Activated naive CD8-positive, alpha-beta T cell treated with anti-CD3 and anti-CD28 coated beads for 36 hours (primary cell): ENCODE measurements at places on chromosomes 6 and 20.

- no peak for DNase-seq
These were observed 3.0 kb upstream of the NCOA7 start for GRCh38 chr6:125787791-125788190.

DNA sequence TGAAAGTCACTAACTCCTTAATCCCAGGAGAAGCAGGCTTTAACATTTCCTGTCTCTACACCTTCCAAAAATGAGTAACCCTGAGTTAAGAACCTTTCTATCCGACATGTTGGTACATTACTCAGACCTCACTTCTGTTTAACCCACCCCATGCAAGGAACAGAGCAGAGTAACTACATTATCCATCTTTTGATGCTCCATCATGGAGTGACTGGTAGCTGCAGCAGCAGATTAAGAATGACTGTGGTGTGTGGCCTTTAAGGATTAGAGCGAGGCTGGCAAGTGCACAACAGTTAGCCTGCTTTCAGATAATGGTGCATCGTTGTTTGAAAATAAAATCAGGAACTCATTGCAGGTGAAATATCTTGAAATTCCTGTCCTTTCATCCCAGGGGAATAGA is 2.0 kb downstream of the TRAF3IP2 start:
- no peak for DNase-seq

DNA sequence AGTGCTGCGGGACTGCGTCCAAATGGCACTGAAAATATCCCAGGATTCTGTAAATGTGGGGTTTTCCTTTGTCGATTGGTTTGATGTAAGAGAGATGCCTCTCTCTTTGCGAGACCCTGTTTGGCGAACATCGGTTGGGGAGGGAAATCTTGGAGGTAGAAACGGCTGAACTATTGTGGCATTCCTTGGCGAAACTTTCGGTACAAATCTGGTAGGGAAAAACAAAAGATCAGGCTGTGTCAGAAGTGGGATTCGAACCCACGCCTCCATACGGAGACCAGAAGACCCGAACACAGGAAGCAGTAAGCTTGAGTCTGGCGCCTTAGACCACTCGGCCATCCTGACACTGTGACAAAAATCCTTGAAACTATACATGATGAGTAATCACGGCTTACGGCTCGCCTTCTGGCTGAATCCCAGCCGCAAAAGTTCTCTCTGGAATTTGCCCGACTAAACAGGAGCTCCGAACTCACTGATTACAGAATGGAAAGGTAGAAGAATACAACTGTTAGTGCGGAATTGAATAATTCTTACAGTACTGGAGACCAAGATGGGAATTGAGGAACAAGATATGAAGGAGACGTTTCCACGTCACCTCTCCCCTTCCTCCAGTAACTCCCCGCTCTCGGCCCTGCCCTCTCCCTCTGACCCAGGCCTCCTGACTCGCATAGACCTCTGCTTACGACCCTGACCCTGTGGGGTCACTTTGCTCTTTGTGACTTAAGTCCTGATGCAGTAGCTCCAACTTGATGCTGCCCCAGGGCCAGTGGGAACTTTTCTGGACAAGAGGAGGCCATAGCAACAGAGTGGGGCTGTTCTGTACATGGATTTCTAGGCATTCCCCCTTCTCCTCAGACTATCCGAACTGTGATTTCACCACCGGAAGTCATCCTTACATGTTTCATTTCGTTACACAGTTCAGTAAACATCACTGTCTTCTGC is 132.8 kb upstream of the ZNF184 start:
- peak; percentile 42 for DNase-seq

GRCh38 chr20:35632539-35633115 is 17.0 kb downstream of the SPAG4 start:
- DNase-seq: no peak

DNA sequence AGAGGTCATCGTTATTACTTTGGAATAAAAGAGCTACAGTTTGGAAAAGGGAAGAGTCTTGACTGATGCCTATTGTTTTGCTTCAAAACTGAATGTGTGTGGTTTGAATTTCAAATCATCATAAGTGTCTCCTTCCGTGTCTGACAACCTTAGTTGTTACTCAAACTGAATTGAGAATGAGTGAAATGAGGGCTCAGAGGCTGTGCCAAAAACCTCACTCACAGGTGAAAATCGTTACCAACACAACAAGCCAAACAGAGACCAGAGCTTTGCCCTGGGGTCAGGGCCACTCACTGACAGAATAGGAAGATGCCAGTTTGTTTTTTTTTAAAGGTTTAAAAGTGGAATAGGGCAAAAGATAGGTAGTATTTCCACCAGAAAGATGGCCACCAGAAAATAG is 15.2 kb upstream of the SIRT5 start:
- no peak for DNase-seq

- no peak for DNase-seq
These were observed 355.0 kb upstream of the MAP3K7 start for GRCh38 chr6:90941885-90942284.

DNA sequence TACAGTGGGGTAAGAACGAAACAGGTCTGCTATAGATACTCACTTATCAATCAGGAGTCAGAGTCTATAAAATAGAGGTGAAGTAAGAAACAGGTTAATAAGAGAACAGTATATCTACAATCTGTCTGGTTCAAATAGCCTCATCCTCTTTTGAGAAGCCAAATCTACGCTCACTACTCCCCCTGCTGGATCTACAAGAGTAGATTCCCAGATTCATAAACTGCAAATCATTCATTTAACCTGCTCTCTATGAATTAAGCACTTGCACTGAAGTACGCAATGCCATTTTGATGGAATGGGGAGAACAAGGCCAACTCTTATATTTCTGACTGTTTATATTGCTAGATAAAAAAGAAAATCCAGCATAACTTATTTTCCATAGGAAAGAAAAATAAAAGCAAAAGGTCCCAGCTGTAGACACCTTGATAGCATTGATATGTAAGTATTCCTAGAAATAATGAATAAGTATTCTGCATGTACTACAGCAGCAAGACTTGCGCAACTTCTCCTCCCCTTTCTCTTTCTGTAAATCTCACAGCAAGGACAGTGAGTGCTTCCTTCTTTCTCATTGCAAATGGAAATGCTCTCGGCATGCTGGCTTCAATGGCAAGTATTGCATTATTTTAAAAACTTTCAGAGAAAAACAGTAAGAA is 92.3 kb downstream of the RFX6 start:
- DNase-seq: no peak

DNA sequence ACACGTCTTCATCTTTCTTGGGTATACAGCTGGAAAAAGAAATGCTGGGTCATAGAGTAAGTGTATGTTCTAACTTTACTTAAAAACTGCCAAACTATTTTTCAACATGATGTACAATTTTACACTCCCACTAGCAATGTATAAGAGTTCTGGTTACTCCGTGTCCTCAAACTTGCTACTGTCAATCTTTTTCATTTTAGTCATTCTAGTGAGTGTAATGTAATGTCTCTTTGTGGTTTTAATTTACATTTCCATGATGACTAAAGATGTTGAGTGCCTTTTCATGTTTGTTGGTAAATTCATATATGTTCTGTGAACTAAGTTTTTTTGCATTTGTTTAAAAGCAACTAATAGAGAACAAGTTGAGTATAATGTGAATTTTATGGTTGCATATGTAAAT is 43.9 kb downstream of the ATG5 start:
- DNase-seq: no peak

DNA sequence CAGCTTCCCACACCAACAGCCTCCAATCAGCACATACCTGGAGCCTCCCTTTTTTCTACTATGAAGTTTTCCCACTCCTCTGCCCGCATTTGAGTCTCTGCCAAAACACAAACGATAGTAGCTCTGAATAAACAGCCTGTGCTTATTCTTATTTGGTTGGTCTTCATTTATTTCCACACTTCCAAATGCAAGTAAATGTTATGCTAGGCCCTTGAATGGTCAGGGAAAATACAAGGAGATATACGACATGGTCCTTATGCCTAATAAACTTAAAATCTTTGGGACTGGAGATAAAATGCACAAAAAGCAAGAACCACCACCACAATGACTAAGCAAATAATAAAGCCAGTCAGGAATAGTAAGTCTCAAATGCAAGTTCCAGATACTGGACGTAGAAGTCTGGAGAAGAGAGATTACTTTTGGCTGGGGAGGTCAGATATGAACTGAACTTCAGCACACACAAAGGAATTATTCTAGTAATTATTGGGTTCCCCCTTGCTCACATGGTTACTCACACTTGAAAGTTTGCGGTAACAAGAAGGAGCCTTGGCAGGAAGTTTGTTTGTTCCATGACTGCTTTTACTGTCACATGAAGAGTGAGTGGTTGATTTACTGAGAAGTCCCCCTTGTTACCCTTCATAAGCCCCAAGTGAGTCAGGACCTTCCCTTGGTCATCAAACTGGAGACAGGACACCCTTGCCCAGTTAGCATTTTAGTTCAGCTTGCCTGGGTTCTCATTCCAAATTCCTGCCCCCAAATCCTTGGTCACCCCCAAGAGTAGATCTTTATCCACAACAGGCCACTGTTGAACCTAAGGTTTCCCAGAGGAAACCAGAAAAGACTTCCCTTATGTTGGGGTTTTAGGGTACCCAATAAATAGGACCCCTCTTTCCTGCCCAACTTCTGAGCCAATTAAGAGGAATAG is 511.2 kb upstream of the JARID2 start:
- peak; percentile 47 for DNase-seq

GRCh38 chr20:23224806-23225205 is 125.8 kb upstream of the NXT1 start:
- no peak for DNase-seq

- DNase-seq: peak; percentile 22
These were observed 129.2 kb downstream of the PDSS2 start for GRCh38 chr6:107330168-107330567.

DNA sequence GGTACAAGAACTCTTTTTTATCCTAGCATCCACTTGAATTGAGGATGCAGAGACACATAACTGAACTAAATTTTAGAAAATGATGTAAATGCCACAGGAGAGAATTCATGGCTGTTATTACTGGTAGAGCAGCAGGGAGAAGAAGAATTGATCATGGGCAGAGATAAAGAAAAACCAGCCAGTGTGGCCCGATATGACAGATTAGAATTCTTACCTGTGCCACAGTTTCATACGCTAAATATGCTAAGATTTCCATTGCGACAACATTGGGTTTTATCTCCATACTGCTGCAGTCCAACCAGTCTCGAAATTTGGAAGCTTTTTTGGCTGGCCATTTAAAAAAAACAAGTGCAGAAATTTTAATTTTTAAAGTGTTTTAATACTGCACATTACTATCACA is 373.8 kb upstream of the RUNX2 start:
- no peak for DNase-seq

DNA sequence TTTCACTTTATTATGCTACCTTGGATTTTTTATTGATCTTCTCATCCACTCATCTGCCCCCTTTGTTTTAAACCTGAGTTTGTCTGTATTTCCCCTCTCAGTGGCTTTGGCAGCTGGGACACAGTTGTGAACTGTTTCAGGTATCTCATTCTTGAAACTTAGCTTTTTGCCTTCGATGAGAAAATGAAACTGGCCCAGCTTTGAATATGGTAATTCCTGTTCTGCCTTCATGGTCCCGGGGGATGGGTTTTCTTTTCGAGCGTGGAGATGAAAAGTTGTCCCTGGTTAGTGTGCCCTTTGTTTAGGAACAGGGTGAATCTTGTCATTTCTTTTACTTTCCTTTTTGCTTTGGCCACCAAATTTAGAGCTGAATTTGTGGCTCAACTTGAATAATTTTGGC is 25.6 kb downstream of the DHX35 start:
- no peak for DNase-seq

DNA sequence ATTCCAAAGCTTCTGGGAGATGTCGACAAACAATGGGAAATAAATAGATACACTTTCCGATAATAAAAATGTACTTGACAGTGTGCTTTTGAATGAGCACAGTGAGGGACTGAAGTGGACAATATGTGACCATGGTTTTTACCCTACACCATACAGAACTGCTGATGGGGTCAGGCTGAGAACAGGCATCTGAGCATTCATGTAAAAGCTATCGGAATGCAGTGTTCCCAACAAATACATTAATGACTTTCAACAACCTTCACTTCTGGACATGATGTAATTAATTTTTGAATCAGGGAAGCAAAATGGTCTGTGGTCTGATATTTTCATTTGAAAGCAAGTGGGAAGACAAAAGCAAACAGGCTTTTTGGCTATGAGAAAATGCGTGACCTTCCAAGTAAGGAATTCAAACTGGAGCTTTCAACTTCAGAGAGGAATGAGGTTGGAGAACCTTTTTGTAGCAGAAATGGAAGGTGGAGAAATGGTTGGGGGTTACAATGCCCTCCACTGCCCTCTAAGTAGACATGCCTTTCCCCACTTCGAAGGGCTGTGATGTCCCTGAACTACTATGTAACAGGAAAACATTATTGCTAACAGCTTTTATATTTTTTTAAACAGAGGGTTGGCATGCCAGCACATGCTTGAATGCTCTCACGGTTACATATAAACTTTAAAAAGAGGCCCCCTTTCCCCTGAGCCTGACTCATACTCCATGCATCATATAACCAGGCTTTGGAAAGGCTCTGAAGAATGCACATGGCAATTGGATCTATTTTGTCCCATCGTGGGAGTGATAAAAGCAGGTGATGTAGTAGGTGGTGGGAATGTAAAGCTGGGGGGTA is 203.5 kb upstream of the CITED2 start:
- no peak for DNase-seq

- DNase-seq: no peak
These were observed 289.2 kb upstream of the CNR1 start for GRCh38 chr6:88455317-88455716.

DNA sequence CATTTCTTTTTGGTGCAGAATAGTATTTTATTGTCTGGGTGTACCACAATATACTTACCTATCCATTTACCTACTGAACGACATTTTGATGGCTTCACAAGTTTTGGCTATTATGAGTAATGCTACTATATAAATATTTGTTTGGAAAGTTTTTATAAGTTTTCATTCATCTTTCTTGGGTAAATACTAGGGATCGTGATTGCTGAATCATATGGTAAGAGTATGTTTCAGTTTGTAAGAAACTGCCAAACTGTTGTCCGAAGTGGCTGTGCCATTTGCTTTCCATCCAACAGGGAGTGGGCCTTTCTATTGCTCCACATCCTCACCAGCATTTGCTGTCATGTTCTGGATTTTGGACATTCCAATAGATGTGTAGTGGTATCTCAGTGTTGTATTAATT is 104.2 kb downstream of the CDYL start:
- DNase-seq: no peak
